NCI-H1930 (cell line): ENCODE measurements at places on chromosomes 11 and 22.

DNA sequence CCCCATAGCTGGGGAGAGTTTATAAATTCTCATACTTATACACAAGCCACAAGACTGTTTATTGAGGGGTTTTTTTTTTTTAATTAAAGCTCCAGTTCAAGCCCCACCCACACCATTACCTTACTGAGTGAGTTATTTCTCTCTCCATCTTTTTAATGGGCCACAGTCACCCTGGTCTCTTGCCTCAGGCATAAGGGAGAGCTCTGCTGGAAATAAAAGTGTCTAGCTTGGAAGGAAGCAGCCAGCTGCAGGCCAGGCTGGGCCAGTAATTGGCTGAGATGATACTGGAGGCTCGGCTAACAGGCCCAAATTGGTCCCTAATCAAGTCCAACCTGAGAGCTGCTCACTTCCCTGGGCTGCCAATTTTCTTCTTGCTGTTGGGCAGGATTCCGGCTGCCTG is 174.1 kb downstream of the INSC start:
- no peak for DNase-seq

GRCh38 chr11:122521626-122522025 is 133.9 kb upstream of the UBASH3B start:
- DNase-seq: no peak

DNA sequence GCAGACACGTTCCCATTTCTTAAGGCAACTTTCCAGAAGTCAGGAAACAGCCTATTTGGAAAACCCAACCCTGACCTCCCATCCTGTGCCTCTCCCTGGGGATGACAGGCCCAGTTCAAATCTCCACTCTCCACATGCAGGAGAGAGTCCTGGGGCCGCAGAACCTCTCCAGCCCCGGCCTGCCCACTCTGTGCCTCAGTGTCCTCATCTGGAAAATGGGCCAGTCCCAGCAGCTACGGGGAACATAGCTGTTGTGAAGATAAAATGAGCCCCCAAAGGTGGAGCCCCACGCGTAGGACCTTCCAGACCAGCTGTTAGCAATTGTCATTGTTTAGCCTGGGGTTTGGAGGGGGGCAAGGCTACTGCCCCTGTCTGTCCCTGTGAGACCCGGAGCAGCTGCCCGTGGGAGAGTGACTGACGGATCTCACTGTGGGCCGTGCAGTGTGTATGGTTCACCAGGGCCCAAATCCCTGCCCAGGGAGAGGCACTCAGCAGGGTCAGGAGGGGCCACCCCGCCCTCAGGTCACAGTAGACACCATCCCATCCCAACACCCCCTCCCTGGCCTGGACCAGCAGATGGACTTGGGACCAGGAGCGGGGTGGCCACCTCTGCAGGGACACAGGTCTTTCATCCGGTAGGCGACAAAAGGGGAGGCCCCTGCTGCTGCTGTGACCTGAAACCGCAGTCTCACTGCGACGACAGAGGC is 145.9 kb downstream of the CTTN start:
- DNase-seq: no peak

- no peak for DNase-seq
Measured at GRCh38 chr11:18780896-18781295, 10.7 kb downstream of the PTPN5 start.

DNA sequence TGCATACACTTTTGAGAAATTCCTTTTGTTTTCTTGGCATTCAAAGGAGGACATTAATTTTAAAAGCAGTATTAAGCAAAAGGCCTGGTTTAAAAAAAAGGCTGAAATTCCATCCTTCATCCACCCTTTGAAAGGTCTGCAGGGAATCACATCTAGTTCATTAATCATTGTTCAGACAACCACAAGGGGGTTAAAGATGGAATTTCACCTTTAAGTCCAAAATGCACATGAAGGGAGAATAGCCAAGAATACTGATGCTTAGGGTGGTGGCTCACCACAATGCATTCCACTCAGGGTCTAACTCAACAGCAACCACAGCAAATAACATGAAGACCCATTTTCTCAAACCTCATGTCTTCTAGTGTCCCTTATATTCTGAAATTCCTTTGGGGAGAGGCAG is 256.9 kb downstream of the CADM1 start:
- DNase-seq: no peak

- DNase-seq: no peak
Measured at GRCh38 chr22:48239461-48240147, 1477.2 kb downstream of the TBC1D22A start.
